ENCODE measurements at places on chromosomes 7 and 10.

DNA sequence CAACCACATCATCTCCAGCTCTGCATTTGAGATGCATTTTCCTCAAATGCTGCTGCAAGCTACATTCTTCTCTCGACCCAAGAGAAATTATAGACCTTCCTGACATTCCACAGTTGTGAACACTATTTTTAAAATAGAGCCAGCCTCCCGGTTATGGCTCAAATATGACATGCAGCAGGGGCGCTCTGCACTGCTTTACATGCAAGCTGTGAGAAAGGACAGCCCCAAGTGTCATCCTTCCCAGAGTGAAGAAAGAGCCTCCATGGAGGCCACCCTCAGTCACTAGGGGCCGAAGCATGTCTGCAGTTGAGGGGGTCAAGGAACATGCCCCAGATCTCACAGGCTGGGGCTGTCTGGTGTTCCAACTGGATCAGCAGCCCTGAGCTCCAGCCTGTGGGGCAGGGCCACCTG lies 63.9 kb upstream of the CHST15 start:
- no peak for DNase-seq

DNA sequence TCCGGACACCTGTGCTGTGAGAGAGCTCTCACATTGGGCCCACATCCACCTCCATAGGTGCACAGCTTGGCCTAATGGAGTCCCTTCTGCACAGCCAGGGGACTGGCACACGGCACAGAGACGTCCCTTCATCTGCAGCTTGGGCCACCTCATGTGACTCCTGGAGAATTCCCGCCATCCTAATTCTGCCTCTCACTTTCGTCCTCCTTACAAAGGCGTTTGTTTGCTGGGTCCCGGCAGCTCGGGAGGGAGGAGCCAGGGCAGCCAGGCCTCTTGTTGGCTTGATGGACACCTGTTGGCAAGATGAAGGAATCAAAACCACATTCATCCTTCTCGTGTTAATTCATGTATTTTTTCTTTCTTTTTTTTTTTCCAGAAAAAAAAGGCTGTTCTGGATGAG lies 30.7 kb upstream of the TTYH3 start:
- no peak for DNase-seq

DNA sequence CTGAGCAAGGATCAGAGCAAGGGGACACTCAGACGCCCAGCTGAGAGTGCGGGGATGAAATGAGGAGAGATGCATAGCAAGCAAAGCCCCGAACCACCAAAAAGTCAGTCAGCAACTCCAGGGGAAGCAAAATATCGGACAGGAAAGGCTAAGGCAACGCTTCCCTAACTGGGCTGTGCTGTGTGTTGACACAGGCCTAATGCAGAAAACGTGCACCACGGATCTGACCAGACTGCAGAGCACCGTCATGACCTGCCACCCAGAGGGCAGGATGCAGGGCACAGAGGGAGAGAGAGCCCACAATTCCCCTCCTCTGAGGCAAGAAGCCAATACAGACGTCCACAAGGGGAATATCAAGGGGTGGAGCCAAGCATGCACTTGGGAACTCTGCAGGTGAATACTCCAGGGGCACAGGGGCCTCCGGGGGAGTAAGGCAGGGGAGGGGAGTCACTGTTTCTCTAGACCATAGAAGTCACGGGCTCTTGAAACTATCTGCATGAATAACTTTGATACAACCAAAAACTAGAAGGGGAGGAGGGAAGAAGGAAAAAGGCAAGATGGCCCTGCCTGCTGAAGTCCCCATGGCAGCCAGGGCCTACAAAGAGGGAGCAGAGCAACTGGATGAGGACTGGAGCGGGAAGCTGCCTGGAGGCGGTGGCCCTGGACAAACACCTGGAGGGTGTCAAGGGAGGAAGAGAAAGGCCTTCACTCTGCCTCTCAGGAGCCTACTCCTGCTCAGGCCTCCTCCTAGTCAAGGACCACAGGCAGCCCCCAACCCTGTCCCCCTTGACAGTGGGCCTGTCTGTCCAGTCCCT lies 26.2 kb downstream of the GRID1 start:
- no peak for DNase-seq

DNA sequence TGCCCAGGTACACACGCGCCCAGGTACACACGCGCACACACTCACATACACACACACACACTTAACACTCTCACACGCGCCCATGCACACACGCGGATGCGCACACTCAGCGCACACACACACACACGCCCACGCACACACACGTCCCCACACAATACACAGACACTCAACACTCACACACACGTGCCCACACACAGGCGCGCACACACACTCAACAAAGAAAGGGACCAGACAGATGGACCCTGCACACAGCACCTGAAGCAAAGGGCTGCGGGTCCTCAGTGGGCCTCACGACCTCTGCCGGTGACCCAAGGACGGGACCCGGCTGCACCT lies 257.4 kb downstream of the ZMYND11 start:
- no peak for DNase-seq

- no peak for DNase-seq
Observed at GRCh38 chr7:69476416-69476815, 121.9 kb upstream of the AUTS2 start.

DNA sequence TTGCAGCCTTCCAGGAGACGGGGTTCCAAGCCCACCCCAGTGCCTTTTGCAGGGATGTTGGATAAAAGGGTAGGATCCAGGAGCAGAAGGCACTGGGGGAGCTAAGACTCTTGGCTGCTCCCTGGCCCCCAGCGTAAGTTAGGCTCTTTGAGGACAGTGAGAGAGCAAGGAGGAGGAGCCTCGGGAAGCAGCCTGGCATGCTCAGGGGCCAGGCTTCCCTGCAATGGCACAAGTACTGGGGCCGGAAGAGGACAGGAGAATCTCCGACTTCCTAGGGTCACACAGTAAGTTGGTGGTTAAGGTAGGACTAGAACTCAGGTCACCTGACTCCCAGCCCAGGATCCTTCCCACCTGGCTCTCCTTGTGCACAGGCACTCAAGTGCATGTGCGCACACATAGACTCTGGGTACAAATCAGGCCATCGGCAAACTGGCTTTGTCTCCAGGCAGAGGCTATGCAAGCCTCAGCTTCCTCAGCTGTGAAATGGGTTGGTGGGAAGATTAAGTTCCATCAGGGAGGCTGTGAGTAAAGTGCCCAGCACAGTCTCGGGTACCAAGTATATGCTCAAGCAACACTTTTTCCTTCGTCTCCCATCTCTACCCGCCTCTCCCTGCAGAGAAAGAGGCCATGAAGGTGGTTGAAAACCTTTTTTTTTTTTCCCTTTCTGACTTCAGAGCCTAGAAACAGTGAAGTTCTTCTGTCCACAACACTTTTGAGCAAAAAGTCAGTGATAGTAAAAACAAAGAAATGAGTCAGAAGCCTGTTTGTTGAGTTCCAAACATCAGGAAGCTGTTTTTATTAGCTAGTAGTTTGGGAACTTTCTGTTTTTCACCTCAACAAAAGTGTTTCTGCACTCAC lies 79.1 kb downstream of the NEURL1 start:
- no peak for DNase-seq

DNA sequence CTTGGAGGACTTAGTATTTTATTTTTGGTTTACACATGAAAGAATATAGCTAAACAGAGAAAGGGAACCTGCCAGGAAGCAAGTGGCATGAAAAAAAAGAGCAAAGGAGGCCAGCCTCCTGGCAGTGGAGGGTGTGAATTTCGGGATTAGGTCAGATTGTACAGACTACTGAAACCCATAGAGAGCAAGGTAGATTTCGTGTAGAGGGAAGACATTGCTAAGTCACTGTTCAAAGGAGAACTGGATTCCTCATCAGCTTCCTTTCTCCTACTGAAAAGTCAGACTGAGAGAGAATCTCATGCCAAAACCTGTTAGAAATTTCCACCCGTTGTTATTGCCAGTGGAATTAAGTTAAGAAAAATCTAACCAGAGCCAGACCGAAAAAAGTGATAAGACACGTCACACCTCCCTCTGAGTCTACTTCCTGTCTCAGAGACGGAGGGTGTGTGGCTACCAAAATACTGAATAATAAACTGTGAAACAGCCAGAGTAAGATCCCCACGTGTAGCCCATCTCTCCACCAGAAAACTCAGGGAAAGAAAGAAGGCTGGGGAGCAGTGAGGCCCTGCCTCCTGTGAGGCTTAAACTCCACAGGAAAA lies 118.8 kb downstream of the SKIDA1 start:
- no peak for DNase-seq

DNA sequence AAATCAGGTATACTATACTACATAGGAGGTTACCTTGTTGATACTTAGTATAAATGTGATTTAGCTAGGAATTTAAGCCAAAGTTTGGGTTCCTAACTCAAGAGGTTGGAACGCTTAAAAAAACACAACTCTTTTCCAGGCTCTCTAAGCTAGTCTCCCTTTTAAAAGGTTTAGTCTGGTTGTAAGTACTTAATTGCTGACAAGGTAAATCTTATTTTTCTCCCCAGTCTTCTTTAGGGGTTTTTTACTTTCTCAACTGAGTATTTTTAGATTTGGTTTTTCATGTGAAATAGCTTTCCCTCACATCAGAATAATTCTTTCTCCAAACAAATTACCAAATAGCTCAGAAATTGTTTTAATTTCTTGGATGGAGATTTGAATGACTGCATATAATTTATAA lies 20.8 kb upstream of the CTTNBP2 start:
- no peak for DNase-seq

- DNase-seq: no peak
Observed at GRCh38 chr10:48667960-48668590, 16.6 kb upstream of the WDFY4 start.

DNA sequence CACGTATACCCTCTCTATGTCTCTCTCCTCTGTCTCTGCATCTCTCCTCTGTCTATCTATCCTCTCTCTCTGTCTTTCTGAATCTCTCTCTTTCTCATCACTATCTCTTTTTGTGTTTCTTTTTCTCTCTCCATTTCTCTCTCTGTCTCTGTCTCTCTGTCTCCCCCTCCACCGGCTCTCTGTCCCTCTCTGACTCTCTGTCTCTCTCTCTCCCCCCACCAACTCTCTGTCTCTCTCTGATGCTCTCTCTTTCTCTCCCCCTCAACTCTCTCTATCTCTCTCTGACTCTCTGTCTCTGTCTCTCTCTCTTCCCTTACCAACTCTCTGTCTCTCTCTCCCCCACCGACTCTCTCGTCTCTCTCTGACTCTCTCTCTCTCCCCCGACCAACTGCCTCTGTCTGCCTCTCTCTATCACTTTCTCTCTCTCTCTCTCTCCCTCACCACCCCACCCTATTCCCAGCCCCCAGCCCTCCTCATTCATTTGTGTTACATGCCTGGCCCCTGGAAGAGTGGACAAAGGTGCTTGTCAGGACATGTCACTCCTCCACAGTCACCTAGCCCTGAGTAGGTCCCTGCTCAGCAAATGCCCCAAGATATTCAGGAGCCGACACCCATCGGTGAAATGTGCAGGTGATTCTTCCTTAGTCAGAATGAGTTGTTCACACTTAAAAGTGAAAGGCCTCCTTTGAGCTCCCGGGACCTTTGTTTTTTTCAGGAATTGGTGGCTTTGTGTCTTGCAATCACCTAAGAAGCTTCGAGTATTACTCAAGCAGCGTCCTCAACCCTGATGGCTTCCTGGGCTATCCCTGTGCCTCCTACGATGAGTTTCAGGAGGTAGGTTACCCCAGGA lies 13.6 kb downstream of the PNLIPRP2 start:
- DNase-seq: no peak

- DNase-seq: no peak
Observed at GRCh38 chr10:99965700-99966099, 44.0 kb downstream of the DNMBP start.

DNA sequence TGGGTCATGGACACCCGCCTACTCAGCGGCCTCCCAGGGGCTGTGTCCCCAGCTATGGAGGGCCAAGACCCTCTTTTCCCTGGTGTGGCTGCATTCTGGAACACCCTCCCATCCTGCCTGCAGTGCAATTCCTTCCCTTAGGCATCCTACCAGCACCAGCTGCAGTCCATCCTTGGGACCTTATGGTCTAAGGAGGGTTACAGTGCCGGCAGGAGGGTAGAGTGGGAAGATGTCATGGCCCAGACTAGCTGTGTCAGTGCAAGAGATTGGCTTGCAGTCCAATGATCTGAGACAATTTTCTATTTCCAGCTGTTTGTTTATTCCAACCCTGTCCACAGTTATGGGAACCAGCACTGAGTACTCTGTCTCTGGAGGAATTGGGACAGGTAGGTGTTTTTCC lies 92.4 kb downstream of the WDFY4 start:
- no peak for DNase-seq

DNA sequence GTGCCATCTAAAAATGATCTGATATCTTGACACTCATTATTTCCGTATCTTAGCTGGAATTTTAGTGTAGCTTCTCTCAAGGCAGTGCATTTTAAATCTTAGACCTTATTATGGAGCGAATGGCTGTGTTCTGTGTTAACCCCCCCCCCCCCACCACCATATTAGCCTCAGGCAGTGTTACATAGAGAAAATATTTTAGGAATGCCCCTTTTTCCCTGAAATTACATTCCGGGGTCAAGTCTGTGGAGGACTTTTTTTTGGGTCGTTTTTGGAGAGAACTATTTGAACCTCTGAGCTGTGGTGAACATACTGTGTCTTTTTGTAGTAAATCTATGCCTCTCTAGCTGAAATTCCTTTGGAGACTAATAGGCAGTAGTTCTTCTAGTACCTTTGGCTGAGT lies 3.1 kb downstream of the CCDC126 start:
- no peak for DNase-seq

GRCh38 chr10:132113766-132114365 lies 48.1 kb downstream of the JAKMIP3 start:
- DNase-seq: no peak

GRCh38 chr7:105524840-105525239 lies 2.8 kb upstream of the PUS7 start:
- DNase-seq: no peak

GRCh38 chr10:58209669-58210068 lies 58.0 kb downstream of the IPMK start:
- DNase-seq: no peak

DNA sequence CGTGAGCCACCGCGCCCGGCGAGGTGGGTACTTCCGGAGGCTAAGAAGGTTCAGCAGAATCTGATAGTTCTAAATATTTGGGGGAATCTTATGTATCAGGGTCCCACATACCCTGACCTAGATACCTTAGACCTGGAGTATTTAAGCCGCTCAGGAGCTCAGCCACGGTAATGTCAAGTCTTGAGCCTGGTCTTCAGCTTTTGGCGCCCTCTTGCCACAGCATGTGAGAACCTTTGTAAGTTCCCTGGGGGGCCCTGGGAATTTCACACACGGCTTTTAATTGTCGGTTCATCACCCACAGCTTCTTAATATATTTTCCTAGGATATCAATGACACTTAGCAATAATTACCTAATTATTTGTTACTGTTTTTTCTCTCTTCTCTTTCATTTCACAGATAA lies 324.3 kb upstream of the GALNT17 start:
- no peak for DNase-seq

GRCh38 chr10:73039635-73040034 lies 57.0 kb downstream of the P4HA1 start:
- no peak for DNase-seq

GRCh38 chr7:96775046-96775445 lies 65.4 kb upstream of the SEM1 start:
- DNase-seq: no peak

- DNase-seq: no peak
Observed at GRCh38 chr10:30897048-30897447, 134.6 kb downstream of the ZNF438 start.

GRCh38 chr10:37774351-37774750 lies 83.1 kb downstream of the ZNF248 start:
- DNase-seq: no peak

- DNase-seq: peak; percentile 28
Observed at GRCh38 chr7:156892081-156892800, 742 bp downstream of the LMBR1 start.

GRCh38 chr7:133429371-133429770 lies 176.5 kb downstream of the EXOC4 start:
- no peak for DNase-seq
